Stimulated activated CD4-positive, alpha-beta T cell treated with anti-CD3 and anti-CD28 coated beads, Interleukin-1b, Interleukin-23, amount 100 ng/mL, for 24 hours (primary cell): ENCODE measurements at places on chromosomes 4 and X.

GRCh38 chr4:121073004-121073435, 685 bp upstream of the NDNF start:
- no peak for DNase-seq

DNA sequence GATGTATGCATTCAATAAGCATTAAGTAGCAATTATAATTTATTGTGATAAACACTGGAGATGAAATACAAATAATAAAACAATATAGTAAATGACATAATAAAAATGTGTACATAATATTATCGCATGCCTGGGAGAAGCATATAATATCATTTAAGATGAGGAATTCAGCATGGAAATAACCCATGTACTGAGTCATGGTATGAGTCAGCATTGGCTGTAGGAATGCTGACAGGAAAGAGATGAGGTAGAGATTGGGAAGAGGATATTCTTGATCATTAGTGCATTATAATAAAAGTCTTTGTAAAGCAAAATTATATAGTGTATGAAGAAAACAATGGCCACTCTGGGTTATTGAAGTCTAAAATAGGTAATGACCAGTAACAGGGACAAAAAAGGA, 82.8 kb downstream of the MAGEB10 start:
- DNase-seq: no peak

DNA sequence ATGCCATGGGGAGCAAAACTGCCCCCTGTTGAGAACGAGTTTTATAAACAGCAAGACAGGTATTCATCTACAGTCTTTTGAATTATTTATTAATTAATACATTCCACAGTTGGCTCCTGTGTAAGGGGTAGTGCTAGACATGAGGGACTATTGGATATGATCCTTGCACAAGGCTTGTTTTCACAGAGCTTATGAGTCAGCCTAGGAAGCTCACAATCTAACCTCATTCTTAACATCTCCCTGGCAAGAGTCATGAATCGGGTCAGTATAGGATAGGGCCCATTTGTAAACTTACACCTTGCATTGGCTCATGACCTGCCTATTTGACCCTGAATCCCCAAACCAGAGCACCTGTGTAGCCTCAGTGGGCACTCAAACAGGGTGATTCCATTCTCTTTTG, 209.1 kb upstream of the HCCS start:
- no peak for DNase-seq

GRCh38 chr4:52917817-52918216, 55.7 kb downstream of the RASL11B start:
- DNase-seq: no peak

GRCh38 chrX:80306007-80306406, 114.2 kb upstream of the TENT5D start:
- no peak for DNase-seq

GRCh38 chrX:53704294-53704693, 17.8 kb upstream of the HUWE1 start:
- DNase-seq: no peak

- no peak for DNase-seq
Measured at GRCh38 chr4:170015285-170015684, 10.9 kb downstream of the MFAP3L start.

DNA sequence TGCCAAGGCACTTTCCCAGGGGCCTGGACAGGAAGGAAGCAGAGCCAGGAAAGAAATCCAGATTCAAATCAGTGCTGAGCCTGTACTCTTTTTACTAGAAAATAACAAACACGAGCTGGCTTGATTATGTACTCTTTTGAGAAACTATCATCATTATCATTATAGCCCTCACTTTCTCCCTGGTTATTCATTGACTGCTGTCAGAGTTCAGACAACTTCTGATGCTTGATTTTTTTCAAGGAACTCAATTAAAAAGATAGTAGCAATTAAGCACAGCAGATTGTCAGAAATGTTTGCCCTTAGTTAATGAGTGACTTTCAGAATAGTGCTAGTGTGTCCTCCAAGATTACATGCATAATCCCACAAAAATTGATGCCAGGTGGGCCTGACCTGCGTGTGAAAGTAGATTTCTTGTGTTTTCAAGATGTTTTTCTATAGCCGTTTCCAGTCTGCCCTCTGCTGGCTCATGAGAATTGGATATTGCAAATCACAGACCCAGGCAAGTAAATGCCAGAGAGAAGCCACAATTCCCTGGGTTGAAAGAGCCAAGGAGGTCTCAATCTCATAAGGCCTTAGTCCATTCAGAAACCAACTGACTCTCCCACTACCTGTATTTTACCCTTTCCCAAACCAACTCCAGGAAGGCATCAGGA, 14.3 kb upstream of the PNPLA4 start:
- DNase-seq: no peak

GRCh38 chrX:103464072-103464773, 55.1 kb downstream of the RAB40A start:
- no peak for DNase-seq

DNA sequence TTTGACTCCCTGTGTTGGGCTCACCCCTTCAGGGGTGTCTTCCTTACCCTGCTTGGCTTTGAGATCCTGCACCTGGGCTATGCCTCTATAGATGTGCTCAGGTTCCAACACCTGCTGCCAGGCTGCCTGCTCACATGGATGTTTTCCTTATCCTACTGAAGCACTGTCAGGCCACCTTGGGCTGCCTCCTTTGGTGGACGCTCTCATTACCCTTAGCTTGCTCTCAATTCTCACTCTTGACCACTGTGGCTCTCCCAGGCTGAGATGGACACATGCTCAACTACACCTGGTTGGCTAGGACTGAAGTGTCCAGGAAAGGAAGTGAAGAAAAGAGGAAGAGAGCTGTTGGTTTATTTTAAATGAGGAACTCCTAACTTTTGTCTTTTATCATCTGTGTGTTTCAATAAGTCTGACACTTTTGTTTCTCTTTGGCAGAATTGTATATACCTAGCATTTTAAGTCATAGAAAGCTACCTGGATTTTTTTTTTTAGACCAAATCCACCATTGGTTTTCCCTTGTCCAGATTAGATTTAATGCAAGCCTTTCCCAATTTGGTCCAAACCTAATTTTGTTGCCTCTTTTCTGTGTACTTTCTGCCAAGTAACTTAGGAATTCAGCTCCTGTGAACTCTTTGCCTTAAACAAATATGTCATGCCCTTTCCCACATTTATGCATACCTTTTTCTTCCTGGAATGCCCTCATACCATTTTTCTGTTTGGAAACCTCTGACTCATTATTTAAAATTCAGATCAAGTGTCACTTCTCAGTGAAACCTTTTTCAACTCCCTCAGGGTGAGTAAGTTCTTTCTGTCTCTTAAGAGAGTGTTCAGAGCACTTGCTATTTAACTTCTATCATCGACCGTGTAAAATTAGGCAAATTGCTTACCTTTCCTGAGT, 175.8 kb downstream of the GC start:
- DNase-seq: no peak

GRCh38 chr4:128853741-128854140, 44.2 kb downstream of the JADE1 start:
- DNase-seq: no peak

- no peak for DNase-seq
Measured at GRCh38 chr4:915595-915994, 16.5 kb downstream of the GAK start.

DNA sequence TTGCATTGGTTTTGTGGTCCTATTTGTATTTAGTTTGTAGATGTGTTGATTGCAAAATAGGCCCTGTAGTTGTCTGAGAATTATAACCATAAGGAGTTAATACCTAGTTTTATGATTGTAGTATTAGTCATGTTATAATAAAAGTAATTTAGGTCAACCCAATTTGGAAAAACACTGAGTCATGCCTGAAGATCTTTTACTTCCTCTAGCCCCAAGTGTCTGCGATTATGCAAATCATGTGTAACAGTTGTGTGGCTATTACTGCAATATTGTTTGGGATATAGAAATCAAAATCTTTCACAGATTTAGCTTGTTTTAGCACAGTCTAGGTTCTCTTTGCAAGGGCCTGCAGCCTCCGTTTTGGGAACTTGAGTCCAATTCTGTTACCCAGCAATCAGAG, 12.6 kb downstream of the SRD5A3 start:
- no peak for DNase-seq

DNA sequence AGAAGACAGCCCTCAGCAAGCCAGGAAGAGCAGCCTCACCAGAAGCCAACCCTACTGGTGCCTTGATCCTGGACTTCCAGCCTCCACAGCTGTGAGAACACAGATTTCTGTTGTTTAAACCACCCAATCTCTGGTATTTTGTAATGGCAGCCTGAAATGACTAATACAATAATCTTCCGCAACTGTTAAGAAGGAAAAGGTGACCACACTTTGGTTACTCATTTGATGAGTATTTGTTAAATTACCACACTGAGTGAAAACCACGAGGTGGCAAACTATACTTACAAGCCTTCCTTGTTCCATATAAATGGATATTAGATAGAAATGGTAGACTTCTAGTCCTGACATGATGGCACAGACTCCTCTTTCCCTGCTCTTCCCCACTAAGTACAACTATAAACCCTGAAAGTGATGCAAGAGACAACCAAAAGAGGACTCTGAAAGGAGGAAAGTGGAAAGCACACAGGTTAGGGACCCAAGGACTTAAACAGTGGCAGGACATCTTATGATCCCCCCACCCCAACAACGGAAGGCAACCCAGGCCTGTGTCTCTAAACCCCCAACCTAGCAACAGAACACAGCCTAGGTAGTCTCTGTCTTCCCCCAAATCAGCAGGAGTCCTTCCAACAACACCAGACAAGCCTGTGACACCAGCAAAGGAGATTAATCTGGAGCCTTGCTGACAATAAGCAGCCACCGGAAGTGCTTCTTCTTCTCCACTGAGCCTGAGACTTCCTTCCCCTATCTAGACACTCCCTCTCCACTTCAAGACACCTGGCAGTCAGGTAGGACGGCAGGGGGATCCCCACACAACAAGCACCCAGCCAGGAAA, 12.3 kb downstream of the ZNF182 start:
- no peak for DNase-seq

- DNase-seq: no peak
Measured at GRCh38 chrX:69297506-69297905, 132.3 kb upstream of the PJA1 start.

DNA sequence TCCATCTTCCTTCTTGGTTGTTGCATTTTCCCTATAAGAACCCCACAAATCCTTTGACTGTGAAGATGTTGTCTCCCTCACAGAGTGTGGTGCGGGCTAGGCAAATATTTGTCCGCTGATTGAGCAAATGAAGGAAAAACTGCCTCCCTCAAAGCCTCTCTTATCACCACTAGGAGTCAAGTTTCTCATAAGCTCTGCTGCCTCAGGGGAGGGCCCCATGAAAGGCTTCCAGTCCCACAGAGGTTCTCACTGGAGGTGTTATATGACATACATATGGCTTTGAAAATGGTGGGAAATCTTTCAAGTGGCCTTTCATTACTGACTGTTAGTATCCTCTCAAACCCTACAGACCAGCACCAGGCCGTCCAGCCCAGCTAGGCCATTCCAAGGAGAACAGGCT, 9.3 kb downstream of the VGLL1 start:
- no peak for DNase-seq

GRCh38 chr4:78560296-78560963, 8.9 kb downstream of the ANXA3 start:
- DNase-seq: no peak

DNA sequence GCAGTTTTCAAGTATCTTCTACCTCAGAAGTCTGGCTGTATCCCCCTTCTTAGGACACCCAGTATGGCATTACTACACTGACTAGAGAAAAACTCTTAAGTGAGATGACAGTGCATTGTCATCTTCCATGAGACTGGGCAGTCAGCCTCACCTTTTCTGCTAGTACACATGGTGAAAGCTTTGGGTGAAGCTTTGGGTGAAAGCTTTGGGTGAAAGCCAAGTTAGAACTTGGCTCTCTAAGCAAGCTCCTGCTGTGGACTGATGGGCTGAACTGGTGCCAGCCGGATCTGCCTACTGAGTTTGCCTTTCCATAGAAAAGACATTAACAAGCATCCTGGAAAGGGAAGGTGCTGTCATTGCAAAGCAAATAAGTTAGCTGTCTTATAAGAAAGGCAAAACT, 8.8 kb downstream of the EPHA5 start:
- DNase-seq: no peak

GRCh38 chr4:103010804-103011203, 8.7 kb downstream of the SLC9B1 start:
- DNase-seq: no peak

DNA sequence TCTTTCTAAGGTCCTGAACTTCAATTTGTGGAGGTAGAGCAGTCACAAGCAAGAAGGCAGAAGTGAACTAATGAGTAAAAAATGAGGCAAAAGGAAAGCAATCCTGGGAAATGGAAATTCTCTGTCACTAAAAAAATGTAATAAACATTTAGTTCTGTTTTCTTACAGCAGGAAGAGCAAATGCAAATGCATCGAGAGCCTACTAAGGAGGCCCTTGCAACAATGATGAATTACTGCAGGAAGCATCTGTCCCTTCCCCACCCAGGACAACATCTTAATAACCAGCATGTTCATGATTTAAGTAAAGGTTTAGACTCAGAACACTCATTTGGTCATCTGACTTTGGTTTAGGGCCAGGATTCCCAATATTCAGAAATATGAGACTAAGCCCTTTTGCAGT, 341.4 kb upstream of the NOCT start:
- no peak for DNase-seq

DNA sequence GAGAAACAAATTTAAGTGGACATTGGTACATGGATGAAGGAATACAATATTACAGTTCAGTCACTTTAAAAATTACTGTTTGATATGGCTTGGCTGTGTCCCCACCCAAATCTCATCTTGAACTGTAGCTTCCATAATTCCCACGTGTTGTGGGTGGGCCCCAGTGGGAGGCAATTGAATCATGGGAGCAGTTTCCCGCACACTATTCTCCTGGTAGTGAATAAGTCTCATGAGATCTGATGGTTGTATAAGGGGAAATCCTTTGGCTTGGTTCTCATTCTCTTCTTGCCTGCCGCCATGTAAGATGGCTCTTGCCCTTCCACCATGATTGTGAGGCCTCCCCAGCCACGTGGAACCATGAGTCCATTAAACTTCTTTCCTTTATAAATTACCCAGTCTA, 804.2 kb upstream of the FRG1 start:
- DNase-seq: no peak

DNA sequence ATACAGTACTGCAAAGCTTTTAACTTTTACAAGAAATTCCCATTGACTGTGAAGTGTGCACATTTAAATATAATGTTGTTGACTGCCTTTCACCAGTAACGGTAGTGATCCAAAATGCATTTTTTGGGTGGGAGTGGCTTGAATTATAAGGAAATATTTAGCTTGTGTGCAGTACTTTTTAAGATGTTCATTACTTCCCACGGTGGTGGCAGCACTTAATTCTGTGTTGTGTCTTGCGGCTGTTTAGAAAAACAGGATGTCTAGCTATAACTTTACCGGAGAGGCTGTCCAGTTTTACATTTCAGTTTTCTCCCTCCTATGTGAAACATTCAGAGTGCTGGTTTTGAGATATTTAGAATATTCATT, 1.7 kb downstream of the TMEM131L start:
- DNase-seq: no peak

GRCh38 chr4:170675568-170676262, 586.0 kb upstream of the AADAT start:
- DNase-seq: no peak

DNA sequence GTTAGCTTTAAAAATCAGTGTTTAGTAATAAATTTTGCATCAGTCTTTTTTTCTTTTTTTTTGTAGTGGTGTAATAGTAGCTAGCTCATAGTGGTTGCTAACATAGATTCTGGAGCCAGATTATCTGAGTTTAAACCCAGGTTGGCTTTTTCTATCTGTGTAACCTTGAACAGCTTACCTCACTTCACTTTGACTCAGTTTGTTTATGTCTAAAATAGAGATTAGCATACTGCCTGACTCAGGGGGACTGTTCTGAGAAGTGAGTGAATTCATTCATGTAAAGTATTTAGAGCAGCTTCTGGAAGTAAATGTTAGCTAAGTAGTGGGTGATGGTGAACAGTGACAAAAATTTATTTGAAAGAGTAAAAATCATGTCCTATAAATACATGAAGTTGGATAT, 32.9 kb downstream of the CPEB2 start:
- DNase-seq: no peak
